ENCODE measurements at places on chromosomes 5 and 9.

DNA sequence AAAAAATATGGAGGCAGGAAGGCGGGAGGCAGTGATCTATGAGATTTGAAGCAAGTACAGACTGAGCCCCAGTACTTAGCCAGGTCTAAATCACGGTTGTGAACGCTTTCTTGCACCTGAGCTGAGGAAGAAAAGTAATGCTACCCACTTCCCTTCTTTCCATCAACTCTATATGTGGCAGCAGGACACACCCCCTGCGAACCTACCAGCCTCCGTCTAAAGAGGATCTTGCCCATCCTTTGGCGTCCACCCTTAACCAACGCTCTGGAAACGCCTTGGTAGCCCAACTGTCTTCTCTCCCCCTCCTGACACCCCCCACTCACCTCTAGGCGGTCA lies 545 bp downstream of the HMGCS1 start:
- no peak for DNase-seq

- peak; percentile 83 for DNase-seq
These were observed 82.7 kb downstream of the C9orf152 start for GRCh38 chr9:110125207-110125751.

GRCh38 chr9:129571298-129572051 lies 49.4 kb downstream of the C9orf50 start:
- DNase-seq, result no peak

DNA sequence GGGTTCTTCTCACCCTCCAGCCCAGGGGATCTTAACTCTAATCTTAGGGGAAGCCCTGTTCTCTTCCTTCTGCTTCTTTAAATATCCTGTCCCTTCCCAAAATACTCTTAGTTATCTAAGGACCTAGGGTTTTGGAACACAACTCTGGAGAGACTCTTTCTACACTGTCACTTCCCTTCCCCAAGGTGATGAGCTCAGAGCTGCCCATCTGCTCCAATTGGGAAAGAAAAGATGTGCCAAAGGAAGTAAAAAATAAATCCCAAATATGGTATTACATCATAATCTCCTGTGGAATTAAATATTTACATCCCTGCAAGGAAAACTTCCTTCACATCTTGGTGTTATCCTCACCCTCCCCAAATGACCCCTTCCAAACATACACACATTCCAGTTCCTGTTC lies 291.2 kb downstream of the EPB41L4A start:
- no peak for DNase-seq

- DNase-seq, result no peak
These were observed 9.0 kb downstream of the C9 start for GRCh38 chr5:39355324-39355723.

DNA sequence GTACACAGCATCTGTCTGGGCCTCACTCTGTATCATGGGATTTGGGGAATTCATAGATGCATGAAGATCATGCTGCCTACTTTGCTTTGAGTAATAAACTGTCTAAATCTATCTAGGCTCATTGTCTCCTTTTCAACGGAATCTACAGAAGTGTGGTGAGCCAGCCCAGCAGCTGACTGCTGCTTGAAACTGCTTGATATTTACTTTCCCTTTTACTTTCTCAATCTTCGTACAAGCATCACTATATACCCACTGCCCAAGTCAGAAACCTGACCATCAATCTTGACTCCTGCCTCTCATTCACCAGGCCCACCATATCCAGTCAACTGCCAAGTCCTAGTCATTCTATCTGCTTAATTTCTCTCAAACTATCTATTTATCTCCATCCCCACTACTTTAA lies 142.9 kb downstream of the NR2F1-AS1 start:
- no peak for DNase-seq

DNA sequence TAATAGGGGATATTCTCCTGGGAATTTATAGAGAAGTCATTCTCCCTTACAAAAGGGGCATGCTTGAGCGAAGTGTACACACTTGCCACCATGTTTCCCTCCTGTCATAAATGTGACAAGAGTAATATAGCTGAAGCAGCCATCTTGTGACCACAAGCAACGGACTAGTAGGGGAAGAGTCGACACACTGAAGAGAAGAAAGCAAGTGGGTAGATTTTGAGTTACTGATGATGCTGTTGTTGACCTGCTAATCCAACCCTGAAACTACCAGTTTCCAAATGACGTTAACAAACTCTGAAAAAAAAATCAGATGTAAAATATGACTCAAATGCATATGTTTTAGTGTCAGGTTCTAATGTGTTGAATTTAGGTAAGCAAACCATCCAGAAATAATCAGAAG lies 350.4 kb downstream of the CDH10 start:
- DNase-seq, result no peak

GRCh38 chr5:173454361-173454735 lies 126.1 kb upstream of the STC2 start:
- no peak for DNase-seq

DNA sequence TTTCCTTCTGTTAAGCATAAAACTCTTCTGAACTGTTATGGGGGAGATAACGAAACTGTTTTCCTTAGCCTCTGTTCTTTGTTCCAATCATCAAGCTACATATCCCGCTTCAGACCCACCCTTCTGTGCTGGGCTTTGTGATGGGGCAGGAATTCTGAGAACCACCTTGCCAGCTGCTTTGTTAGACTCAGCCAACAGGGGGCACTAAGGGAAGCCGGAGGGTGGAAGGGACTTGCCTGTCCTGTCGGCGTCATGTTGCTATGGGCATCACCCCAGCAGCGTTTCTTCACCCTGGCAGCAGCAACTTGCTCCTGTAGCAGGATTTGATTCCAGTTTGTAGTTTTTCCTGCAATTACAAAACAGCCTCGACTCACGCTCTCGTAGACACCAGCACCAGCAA lies 169.1 kb downstream of the CAAP1 start:
- DNase-seq, result no peak

DNA sequence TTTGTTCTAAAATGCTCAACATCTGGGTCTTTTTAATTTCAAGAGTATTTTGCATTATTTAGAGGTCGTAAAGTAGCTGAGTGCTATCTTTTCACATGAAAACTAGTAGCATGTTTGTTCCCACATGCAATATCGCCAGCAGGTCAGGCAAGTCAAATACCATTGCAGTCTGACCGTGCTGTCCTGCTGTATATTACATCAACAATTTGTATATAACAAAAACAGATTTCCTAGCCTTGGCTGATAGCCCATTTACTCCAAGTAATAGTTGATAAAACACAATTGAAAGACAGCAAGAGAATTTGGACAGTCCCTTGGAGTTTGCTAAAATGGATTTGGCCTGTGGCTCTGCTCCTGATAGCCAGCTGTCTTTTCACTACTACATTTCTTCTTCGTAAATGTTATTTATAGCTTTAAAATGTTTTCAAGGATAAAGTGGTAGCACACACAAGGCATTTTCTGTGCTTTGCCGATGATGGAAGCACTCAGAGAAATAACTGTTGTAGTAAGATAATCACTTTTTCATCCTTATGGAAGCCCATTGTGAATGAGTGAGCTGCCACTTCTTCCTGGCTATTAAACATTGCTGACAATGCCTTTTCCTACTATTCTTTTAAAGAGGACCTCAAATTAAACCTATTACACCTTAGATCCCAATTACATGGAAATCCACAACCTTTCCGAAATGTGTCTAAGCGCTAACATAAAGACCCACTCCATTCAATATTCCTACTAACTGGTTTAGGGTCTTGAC lies 992.1 kb downstream of the MAT2B start:
- peak; percentile 53 for DNase-seq

- no peak for DNase-seq
These were observed 164.8 kb upstream of the RASA1 start for GRCh38 chr5:87102841-87103240.

- DNase-seq, result peak; percentile 82
These were observed 3.7 kb upstream of the WDR31 start for GRCh38 chr9:113343732-113344231.

- DNase-seq, result no peak
These were observed 82.3 kb upstream of the FREM1 start for GRCh38 chr9:14992516-14992915.

GRCh38 chr5:81846301-81846700 lies 95.4 kb upstream of the SSBP2 start:
- no peak for DNase-seq

GRCh38 chr5:55033568-55033967 lies 9.5 kb downstream of the GZMK start:
- DNase-seq, result no peak

GRCh38 chr9:131290767-131291370 lies 1.3 kb downstream of the PLPP7 start:
- no peak for DNase-seq

GRCh38 chr9:133460405-133461175 lies 812 bp downstream of the CACFD1 start:
- DNase-seq, result peak; percentile 46

- no peak for DNase-seq
These were observed 45.7 kb downstream of the TSPAN17 start for GRCh38 chr5:176692839-176693476.

- DNase-seq, result no peak
These were observed 87.2 kb downstream of the TMEM232 start for GRCh38 chr5:110638970-110639902.

- DNase-seq, result no peak
These were observed 87.4 kb upstream of the PCA3 start for GRCh38 chr9:76676857-76677256.

GRCh38 chr9:108014353-108014752 lies 524.8 kb upstream of the KLF4 start:
- no peak for DNase-seq

DNA sequence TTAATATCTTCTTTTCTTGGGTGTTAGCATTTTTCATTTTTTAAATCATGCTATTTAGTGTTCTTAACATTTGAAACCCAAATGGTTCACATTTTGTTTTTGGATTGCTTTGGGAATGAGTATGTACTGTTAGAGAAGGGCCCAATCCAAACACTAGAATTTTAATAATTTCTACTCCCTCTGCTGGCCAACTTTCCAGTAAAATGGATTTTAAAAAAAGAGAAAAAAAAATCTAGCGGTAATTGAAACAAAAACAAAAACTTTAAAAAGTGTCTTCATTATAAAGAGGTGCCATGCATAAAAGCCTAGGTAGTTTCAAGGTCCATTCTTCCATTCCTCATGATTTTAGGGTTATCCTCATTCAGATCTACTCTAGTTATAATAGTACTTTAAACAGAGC lies 32.1 kb upstream of the RICTOR start:
- DNase-seq, result no peak

- DNase-seq, result no peak
These were observed 8.7 kb upstream of the FBN2 start for GRCh38 chr5:128546658-128547281.

DNA sequence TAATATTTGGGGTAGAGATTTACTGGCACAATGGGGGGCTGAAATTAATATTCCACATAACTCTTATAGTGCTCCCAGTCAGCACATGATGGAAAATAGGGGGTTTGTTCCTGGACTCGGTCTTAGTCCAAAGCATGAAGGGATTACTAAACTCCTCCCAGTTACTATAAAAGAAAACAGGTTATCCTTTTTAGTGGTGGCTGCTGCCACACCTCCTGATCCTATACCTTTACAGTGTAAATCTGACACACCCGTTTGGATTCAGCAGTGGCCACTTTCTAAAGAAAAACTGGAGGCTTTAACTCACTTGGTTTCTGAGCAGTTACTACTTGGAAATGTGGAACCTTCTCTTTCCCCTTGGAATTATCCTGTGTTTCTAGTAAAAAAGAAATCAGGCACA lies 572.9 kb upstream of the PTGER4 start:
- DNase-seq, result no peak

GRCh38 chr9:112546149-112547012 lies 59.8 kb downstream of the KIAA1958 start:
- no peak for DNase-seq

GRCh38 chr5:179119415-179120170 lies 59.4 kb downstream of the ZNF354C start:
- DNase-seq, result no peak

DNA sequence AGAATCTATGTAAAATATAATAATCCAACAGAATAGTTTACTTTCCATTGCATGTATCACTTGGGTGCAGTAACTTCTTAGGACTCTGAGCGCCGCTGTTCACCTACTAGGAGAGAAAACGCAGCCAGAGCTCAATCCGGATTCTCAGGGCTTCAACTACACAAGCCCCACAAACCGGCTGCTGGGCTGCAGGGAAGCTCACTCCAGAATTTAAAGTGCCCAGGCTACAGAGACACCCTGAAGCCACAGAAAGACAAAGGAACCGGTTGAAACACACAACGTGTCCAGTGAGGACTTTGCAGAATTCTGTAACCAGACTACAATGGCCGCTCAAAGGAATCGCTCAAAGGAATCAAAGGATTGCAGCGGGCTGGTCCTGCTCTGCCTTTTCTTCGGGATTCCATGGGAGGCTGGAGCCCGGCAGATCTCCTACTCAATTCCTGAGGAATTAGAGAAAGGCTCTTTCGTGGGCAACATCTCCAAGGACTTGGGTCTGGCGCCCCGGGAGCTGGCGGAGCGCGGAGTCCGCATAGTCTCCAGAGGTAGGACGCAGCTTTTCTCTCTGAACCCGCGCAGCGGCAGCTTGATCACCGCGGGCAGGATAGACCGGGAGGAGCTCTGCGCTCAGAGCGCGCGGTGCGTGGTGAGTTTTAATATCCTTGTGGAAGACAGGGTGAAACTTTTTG lies at the start of gene PCDHGA10:
Gene PCDHGA10 (plus strand): TSS at position 134 of the 686 bp plus-strand sequence. CDS start 189 bp downstream, at position 323.
- DNase-seq, result no peak

GRCh38 chr5:44361342-44362001 lies 27.7 kb downstream of the FGF10 start:
- DNase-seq, result no peak

- DNase-seq, result no peak
These were observed 2.2 kb downstream of the FBXL7 start for GRCh38 chr5:15502208-15502607.

GRCh38 chr5:180323941-180324600 lies 29.1 kb downstream of the GFPT2 start:
- no peak for DNase-seq

DNA sequence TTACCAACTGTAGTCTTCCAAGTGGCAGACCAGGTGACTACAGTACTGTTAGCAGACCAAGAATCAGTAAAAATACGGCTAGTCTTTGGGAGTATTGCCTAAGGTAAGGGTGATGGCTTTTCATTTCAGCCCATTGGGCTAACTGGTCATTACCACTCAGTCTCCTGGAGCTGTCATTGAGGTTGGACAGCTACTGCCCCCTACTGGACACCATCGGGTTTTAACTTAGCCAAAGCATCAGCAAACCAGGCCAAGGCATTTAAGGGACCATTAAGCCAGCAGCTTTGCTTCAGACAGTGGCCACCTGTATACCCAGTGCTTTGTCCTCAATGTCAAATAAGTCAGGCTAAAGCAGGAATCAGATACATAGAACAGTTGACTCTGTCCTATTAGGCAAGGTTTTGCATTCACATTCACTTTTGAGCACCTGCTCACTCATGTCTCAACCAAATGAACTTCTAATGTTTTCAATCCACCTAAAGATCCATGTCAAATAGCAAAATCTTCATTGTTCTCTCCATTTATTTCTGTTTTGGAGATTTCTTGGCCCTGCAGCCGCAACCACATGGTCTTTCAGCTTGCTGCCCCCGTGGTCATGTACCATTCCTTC lies 117.2 kb downstream of the INVS start:
- no peak for DNase-seq

Data from right lung (tissue), 10 donors.